ENCODE measurements at places on chromosomes 12 and 14.

- DNase-seq = no peak
These were observed 328.6 kb downstream of the MDGA2 start for GRCh38 chr14:47346849-47347248.

DNA sequence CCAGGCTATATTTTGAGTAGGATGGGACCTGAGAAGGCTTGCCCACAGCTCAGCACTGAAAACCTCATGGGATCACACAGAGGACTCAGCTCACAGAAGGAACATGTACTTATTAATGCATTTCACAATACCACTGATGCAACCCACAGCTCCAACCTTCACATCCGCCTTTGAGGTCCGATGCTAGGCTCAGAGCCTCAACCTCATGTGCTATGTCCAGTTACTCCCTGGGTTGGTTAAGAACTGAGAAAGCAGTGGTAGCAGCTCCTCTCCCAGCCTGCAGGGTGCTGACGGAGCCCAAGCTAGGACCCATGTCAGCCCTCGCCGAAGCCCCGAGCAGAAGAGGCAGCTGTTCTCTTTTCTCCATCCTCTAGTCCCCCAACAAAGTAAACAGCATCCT lies 52.9 kb downstream of the SPTB start:
- no peak for DNase-seq

GRCh38 chr12:13090054-13090453 lies 13.4 kb downstream of the GSG1 start:
- DNase-seq = no peak

DNA sequence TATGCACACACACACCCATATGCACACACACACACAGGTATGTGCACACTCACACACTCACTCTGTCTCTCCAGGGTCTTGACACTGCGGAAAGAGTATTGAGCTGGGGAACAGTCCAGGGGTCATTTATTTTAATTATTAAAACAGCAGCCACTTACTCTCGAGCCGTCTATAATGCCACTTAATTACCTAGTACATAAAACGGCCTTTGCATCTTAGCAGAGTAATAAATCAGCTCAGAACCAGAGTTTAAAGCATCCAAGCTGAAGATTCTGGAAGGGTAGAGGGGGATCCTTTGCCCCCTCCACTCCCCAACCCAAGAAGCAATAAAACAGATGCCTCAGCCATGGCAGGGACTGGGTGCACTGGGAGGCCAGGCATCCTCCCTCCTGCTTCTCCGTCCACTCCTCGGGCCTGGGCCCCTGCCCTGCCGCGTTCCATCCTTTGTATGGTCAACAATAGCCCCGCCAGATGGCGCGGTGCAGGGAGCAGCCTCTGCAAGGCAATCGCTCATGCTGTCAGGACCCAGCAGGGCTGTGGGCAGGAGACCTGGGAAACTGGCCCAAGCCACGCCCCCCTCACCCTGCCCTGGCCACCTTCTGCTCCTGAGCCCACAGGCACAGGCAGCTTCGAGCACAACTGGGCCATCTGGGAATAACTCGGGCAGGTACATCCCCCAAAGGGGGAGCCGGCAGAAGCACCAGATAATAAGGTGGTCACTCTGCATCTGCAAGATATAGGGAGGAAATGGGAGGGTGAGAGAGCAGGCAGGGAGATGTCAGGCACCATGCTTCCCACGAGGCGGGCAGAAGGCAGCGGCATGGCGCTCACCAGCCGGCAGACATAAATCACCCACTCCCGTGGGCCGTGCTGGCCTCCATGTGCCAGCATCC lies 40.9 kb downstream of the CCDC85C start:
- DNase-seq = peak; percentile 20

DNA sequence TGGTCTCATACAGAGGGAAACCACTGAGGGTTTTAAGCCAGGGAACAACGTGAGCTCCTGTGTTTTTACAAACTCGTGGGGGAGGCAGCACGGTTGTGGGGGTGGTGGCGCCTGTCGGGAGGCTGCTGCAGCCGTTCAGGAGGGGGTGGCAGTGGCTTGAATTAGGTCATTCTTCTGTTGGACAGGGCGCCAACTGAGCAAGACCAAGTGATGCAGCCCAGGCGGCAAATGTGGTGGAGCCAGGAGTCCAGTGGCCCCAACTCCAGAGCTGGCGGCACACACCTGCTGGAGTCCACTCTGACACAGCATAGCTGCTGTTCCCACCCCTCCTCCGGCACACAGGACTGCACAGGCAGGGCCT lies 27.8 kb downstream of the FBRSL1 start:
- DNase-seq = no peak

GRCh38 chr12:104632724-104633201 lies 176.0 kb downstream of the CHST11 start:
- peak; percentile 19 for DNase-seq

DNA sequence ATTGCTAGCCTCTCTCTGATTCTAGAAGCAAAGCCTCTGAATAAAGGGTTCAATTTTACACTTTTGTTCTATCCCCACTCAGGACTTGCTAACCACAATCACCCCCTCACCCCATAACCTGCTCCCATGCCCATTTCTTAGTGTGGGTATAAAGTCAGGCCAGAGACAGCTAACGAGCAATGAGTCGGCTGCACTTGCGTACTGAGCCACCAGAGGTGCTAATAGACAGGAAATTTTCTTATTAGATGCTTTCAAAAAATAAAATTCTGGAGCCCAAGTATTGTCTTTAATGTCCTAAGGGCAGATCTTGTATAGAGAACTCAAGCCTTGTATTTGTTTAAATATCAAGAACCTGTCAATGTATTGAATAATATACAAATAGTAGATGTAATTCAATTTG lies 256.9 kb downstream of the SYT1 start:
- DNase-seq = peak; percentile 9

DNA sequence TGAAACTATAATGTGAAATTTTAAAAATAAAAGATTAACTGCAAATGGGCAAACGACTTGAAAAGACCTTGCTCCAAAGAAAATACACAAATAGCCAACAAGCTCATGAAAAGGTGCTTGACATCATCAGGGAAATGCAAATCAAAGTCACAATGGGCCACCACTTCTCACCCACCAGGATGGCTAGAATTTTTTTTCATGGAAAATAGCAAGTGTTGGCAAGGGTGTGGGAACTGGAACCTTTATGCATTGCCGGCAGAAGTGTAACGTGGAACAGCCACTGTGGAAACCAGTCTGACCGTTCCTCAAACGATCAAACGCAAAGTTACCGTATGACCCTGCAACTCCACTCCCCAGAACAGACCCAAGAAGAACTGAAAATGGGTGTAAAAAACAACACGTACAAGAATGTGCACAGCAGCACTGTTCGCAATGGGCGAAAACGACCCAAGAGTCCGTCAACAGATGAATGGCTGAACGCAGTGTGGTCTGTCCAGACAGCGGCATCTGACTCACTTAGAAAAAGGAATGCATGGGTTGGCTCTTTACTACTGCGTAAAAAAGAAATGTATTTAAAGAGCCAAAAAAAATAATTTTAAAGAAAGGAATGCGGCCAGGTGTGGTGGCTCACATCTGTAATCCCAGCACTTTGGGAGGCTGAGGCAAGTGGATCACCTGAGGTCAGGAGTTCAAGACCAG lies 40.2 kb downstream of the SCARB1 start:
- DNase-seq = no peak

DNA sequence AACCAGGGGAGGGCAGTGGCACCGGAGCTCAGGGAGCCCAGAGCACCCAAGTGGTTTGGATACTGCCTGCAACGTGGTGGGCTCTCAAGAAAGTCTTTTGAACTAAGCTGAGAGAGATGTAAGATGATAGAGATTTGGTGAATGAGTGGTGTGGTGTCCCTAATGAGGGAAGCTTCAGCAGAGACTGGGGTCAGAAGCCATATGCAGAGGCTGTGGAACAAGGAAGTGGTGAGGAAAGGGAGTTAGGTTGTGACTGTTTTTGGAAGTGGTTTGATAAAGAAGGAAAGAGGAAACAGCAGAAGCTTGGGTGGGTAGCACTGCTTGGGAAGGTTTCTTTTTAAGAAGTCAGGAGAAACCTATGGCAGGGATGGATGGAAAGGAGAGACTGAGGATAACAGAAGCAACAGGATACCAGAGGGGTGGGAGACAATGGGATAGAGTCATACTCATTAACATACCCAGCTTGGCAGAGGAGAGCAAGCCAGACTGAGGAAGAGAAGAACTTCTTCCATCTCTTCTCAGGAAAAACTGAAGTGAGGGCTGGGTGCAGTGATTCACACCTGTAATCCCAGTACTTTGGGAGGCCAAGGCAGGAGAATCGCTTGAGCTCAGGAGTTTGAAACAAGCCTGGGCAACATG lies 24.1 kb downstream of the SLC4A8 start:
- no peak for DNase-seq

GRCh38 chr12:75837700-75838099 lies 193.9 kb downstream of the PHLDA1 start:
- DNase-seq = no peak

GRCh38 chr14:26925876-26926584 lies 328.2 kb upstream of the NOVA1 start:
- no peak for DNase-seq

- no peak for DNase-seq
These were observed 15.7 kb upstream of the PTPRO start for GRCh38 chr12:15306605-15307004.
